T-helper 2 cell (primary cell): ENCODE measurements at places on chromosomes 1 and 21.

DNA sequence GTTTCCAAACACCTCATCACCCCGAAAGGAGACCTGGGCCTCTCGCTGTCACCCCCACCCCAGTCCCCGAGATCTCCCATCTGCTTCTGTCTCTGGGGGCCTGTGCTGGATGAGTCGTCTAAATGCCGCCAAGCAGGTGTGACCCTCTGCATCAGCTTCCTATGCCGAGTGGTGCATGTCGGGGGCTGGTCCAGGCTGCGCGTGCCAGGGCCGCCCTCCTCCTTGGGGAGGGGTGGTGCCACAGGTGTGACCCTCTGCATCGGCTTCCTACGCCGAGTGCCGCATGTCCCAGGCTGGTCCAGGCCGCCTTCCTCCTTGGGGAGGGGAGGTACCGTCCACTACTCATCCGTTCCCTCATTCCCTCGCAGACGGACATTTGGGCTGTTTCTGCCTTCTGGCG, 115.7 kb downstream of the PRDM16 start:
- no peak for DNase-seq

GRCh38 chr1:17661546-17662157, 93.5 kb upstream of the ACTL8 start:
- DNase-seq = peak; percentile 34

DNA sequence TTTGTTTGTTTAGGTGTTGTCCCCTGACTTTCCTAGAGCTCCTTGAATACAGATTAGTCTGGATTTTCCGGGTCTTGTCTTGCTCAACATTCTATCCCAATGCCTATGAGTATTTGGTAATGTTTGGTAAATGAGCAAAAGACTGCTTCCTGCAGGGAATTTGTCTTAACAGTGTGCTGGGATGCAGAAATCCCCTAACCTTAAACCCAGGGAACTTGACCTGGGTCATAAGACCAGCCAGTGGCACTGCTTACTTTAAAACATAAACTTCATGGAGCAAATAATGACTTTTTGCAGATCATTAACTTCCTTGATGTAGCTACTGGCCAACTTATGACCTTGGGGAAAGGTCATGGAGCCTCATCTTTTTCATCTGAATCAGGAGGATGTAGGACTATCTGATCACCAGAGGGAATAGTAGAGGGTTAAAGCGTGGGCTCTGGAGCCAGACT, 27.2 kb downstream of the TCEANC2 start:
- DNase-seq = no peak

DNA sequence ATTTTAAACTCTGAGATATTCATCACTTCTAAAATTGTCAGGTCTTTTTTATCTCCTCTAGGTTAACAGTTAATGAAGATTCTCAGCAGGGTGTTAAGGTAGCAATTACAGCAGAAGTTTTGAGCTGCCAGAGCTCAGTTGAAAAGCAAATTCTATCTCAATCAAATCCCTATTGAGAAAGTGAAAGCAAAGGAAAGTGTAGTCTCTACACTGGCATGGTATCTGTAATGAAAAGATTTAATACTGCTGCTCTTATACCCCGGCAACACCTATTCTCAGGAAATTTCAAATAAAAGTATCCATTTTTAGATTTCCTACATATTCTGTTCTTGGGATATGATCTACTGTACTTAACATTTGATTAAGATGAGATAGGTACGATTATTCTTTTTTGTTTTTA, 913.5 kb downstream of the MRPL39 start:
- DNase-seq = no peak

- no peak for DNase-seq
These were observed 10.2 kb downstream of the DMRTB1 start for GRCh38 chr1:53469373-53469772.

- DNase-seq = no peak
These were observed 126.9 kb upstream of the ATP1A1 start for GRCh38 chr1:116246174-116246573.

DNA sequence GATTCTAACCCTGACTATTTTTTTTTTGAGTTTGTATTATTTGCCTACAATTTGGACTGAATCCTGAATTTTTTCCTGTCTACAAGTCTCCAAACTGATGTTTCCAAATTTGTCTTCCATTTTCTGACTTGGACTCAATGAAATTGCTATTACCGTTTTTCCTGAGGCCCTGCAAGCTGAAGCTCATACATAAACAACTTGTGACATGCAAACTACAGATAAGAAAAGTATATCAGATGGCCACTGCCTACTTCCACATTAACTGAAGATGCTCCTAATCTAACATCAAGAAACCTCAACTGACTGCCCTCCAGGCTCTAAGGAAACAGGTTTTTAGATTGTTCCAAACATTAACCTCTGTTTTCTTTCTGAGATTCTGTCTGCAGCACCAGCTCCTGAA, 51.1 kb upstream of the KLHDC7A start:
- DNase-seq = no peak

DNA sequence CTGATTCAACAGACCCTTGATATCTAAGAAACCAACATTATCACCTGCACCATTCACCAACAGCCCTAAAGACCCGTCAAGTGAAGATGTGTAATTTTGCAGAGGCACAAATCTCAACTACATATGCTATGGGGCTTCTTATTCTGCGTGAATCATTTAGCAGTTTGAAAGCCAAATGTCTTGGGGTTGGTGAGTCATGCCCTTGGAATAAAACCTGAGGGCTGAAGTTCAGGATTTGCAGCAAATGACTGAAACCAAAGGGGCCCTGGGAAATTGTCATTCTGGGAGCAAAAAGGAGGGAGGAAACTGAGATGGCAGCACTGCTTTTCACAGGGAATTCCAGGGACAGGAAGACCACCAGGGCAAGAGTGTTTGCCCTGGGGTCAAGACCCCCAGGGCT, 79.2 kb upstream of the TNR start:
- DNase-seq = no peak

GRCh38 chr1:164780863-164781262, 221.9 kb downstream of the PBX1 start:
- no peak for DNase-seq

DNA sequence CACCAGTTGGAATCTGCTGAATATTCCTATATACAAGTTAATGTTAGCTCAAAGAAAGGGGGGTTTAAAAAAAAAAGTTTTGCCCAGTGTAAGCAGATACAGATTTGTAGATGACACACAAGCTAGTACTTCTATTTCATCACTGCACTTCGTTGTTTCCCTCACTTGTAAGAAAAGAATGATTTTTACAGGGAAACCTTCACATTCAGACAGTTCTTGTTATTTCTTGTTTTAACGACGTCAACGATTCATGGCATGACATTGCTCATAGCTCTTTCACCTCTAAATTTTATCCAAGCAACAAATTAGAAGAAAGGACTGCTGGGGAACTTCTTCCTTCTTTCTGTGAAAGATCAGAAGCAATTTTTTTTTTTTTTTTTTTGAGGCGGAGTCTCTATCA, 25.7 kb upstream of the C1orf105 start:
- DNase-seq = no peak

DNA sequence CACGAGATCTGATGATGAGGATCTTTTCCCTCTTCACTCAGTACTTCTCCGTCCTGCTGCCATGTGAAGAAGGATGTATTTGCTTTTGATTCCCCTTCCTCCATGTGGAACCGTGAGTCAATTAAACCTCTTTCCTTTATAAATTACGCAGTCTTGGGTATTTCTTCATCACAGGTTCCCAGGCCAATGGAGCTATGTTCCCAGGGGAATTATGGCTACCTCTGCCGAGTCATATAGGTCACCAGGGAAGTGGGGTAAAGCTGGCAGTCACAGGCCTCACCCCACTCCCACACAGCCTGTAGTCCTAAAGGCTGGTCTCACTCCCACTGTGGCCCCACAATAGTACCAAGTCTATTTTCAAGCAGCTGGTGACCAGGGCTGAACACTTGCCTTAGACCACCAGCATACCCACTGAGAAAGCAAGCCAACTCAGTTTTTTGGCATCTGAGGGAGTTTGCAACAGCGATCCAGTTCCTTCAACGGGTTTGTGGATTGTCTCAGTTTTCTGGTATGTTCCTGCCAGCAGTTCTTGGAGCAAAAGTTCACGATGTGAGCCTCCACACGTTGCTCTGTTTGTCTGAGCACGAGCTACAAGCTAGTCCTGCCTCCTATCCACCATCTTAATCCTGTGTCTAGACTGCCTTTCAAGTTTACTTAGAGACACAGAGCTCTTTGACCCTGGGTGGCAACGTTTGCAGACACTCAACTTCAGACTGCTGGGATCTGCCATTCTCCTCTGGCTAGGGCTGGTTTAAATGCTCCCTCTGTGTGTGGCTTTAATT, 104.5 kb downstream of the CENPF start:
- DNase-seq = no peak

- no peak for DNase-seq
These were observed 358.9 kb upstream of the SGIP1 start for GRCh38 chr1:66175098-66175497.

DNA sequence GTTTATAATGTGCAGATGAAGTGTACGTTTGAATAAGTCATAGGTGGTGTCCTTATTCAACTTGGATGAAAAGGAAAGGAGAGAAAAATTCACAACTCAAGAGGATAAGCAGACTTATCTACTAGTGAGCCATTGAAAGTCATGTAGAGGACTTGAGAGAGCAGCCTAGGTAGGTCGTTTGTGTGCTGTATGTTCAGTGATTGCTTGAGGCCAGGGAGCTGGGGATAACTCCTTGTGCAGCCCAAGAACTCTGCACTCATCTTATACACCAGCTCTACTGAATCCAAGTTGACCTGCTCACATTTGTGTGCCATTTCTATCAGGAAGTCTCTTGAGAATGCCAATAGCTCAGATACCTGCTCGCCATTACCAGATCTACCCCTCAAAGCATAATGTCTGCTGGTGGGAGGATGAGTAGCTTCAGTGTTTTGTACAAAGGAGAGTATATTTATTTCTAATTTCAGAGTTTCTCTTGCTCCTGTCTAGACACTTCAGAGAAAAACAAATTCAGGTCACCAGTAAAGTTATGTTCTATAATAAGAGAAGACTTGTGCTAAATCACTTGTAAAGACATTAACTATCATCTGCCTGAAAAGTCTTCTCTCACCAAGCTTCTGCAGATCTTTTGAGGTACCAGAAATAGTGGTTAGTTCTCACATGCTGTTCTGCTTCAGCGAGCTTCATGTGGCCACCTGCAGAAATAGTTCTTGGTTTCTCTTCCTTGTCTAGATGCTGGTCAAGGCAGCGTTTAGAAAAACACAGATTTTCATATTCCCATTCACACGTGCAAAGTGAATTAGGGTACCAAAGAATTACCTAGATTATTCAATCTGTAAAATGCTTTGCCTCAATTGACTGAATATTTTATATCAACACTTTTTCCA, 10.8 kb downstream of the S1PR1 start:
- no peak for DNase-seq

- DNase-seq = no peak
These were observed 995 bp downstream of the VASH2 start for GRCh38 chr1:212951126-212951946.

DNA sequence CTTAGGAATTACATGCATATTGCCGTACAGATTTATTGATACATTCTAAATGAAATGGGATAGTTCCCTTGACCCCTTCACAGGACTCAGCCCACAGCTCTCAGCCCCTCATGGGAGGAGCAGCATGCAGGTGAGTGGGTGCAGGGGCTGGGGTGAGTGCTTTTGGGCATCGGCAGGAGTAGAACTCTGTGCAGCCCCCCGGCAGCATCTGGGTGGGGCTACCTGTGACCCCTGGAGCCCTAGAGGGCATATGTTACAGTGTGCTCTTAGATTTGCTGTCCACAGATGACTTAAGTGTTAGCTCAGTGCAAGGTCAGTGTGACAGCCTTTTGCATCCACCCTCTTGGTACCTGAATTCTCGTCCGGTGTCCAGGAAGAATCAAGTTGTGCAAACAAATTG, 120.3 kb downstream of the GALNT2 start:
- no peak for DNase-seq

- no peak for DNase-seq
These were observed 378.4 kb downstream of the SETD4 start for GRCh38 chr21:35681946-35682345.

- no peak for DNase-seq
These were observed 60.6 kb downstream of the SDCCAG8 start for GRCh38 chr1:243316366-243316989.

DNA sequence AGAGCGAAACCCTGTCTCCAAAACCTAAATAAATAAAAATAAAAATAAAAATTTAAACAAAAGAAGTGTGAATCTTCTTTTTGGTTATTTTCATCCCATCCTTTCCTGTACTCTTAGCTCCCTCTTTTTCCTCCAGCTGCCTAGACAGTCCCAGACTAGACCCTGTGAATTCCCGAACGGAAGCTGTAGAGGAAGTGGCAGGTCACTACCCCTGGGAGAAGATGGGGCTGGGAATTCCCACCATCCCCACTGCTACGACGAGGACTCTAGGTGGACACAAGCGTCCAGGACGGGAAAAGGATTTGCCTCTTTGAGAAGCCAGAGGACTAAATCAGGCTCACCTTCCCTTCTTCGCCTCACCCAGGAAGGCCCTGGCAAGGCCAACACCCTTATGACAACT, 12.6 kb downstream of the RHBDL2 start:
- DNase-seq = no peak

DNA sequence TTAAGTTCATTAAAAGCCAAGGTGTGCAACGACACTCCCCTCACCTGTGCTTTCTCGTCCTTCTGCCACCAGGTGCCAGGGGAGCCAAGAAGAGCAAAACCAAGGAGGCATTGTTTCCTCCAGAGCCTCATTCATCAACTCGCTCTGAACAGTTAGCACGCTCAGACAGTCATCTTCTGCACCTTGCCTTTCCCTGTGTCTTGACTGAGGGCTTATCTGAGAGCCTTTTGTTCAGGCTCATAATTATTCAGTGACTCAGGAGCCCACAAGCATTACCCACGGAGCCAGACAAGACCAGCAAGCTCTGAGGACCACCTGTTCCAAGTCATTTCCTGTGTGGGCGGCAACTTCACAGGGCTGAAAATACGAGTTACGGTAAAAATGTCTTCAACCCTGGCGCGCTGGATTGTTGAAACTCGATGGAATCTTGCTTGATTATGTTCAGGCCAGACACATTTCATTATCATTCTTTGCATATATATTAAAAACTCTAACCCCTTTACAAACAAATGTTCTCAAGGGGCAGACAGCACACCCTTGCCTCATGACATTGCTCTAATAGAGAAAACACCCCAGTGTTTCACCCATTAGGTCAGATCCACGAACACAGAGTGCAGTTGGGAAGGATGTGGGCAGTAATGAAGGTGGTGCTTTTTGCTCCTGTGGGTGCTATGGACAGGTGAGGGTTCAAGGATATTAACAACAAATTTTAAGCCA, 89.7 kb upstream of the RUNX1 start:
- peak; percentile 21 for DNase-seq

- no peak for DNase-seq
These were observed 13.9 kb downstream of the SH2D1B start for GRCh38 chr1:162397943-162398560.

GRCh38 chr1:230713547-230713914, 391 bp downstream of the AGT start:
- DNase-seq = no peak
